ENCODE measurements at places on chromosomes 7 and 10.
A peak's percentile ranks its signal among the peaks of the same experiment; 100 is the strongest.

DNA sequence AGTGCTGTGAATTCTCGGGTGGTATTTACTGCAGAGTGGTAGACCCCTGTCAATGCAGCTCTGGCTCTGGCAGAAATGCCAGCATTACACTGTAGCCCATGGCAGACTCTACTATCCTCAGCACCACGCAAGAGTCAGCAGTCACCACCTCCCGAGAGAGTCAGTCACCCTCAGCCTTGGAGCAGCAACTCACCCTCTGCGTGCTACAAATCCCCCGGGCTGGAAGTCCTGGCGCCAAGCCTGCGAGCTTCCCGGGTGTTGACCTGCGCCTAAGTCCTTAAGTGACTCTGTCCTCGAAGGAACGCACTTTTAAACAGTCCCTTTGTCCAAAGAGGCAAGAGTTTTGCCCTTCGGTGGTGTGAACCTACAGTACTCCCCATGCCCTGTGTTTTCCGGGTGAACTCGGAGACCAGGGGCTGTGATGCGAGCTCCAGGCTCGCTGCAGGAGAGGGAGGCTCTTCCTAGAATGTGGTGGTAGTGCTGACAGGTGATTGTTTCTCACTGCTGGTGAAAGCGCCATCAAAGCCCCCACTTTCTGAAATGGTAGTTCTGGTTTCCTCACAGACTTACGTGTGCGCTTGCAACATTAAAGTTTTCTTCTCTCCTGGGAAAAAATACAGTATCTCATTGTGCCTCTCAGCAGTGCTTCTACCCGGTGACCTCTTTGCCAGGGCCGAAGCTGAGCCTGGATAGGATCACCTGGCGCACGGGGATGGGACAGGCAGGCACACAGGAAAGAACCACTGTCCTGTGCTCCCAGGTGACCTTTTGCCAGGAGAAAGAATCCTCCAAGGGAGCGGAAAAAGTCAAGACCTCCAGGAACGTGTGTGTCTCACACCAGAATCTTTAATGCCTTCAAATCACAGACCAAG is 33.1 kb upstream of the MBL2 start:
- DNase-seq = no peak

DNA sequence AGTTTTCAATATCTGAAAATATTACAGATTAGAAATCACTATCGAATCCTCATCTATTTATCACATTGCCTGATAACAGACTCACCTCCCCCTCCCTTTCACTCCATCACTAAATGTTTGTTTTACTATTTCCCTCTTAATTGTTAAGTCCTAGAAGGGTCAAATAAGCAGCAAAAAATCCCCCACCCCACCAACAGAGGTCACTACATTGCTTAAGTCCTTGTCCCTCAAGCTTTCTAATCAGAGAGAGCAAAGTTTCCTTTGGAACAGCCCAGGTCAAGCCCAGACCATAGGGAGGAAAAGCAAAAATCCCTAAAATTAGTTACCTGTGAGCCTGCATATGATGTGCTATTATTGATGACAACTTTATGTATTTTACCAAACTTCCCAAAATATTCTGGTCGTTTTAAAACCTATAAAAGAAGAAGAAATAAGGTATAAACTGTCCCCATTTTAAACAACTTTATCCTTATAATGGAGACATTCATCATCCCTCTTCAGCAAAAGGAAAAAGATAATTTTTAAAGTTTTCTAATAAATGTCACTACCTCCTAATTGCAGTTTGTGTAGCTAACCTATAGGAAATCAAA is 95.0 kb downstream of the CNOT4 start:
- DNase-seq = no peak

DNA sequence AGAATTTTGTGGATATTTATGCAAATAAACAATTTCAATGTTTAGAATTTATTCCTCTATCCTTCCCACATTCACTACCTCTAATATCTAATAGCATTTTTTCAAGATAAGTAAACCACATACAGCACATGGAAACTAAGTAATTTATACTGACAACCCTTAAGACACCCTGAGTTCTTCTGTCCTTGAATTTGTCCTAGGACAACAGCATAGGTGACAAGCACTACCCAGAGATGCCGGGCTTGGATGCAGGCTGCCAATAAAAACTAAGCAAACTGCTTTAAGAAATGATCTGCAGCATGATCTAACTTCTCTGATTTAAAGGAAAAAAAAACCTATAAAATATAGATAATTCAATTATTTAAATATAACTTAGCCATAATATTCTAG is 22.7 kb downstream of the NT5C3A start:
- DNase-seq = no peak

DNA sequence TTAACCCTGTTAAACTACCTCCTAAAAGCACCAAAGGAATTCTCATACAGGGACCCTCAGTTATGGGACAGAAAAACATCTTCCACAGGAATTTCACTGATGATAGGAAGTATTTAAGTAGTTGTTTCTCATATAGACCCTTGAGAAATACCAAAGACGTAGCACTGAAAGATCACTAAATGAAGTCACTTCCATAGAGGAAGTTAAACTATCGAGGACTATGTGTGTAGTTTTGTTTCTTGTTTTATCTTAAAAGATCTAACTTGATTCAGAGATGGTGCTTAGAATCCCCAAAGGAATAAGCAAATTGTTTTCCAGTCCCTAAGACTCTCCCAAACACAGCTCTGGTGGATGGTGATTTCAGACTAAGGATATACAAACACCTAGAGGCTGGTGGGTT is 94.8 kb upstream of the AFAP1L2 start:
- DNase-seq = no peak

- DNase-seq = no peak
Observed at GRCh38 chr10:129530581-129530980, 63.5 kb downstream of the MGMT start.

- no peak for DNase-seq
Observed at GRCh38 chr7:108231221-108231620, 101.1 kb upstream of the LAMB4 start.

GRCh38 chr10:2920637-2921036 is 146.7 kb upstream of the PFKP start:
- DNase-seq = no peak

GRCh38 chr7:127119517-127119916 is 133.2 kb downstream of the GRM8 start:
- no peak for DNase-seq

DNA sequence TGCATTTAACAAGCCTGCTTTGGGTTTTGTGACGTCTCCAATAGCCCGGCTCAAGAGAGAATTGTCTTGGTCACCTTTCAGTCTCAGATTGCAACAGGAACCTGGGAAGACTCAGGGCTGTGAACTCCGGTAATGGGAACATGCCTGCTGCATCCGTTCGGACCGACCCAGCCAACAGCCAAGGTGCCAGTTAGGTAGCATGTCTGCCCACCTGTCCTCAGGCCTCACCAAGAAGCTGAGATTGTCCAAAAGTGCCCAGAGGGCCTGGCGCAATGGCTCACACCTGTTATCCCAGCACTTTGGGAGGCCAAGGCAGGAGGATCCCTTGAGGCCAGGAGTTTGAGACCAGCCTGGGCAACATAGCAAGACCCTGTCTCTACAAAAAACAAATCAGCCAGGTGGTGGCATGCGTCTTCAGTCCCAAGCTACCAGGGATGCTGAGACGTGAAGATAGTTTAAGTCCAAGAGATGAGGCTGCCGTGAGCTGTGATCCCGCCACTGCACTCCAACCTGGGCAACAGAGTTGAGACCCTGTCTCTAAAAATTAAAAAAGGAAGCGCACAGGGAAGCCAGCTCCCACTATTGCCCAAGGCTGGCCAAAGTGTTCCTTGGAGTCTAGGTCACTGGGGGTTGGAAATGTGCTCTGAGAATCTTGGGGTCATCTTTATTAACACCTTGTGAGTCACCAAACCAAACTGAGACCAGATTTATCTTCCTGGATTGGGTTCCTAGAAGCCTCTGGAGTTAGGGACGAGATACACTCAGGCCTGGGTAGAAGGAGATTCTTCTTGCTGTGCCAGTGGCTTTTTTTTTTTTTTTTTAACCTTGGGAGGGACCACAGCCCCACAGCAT is 26.9 kb downstream of the BAG3 start:
- no peak for DNase-seq

DNA sequence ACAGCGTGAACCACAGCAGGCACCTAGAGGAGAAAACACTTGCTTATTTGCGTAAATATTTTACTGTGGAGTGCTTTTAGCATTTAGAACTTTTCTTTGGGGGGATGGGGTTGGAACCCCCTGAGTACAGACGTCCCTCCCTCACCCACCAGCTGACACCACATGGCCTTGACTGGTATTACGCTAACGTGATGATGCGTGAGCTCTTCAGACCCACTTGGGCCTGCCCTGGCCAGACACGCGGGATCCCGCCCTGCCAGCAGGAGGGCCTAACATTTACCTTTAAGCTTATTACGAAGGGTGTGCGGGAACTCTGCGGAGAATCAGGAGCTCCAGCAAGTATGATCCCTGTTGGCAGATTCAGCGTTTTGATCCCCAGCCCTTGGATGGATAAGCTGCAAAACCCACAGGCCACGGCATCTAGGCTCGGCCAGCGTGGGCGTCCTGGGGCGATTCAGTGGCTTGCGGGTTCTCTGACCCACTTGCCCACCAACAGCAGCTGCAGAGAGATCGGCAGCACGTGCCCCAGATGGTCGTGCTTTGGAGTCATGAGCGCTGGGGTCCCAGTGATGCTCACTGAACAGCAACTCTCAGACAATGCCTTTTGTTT is 545.5 kb upstream of the FOXK1 start:
- DNase-seq = no peak

- DNase-seq = peak; percentile 27
Observed at GRCh38 chr7:55280031-55280454, 85.1 kb upstream of the LANCL2 start.

GRCh38 chr7:17030559-17030958 is 148.8 kb upstream of the AGR3 start:
- DNase-seq = no peak

DNA sequence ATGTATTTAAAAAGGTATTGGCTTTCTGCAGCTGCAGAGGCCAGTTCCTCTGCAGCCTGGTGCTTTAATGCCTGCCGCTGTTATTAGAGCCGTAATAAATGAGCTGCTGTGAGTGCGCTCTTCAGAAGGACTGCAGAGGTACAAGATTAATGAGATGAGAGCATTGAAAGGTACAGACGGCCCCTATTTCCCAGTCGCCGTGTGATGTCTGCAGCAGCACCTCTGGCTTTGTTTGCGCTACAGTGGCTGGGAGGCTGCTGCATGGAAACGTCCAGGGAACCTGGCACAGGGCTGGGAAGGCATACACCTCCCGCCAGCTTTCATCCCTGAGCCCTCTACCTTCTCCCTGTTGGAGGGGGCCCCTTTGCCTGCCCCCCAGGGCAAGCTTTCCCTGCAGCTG is 383.8 kb upstream of the ZMIZ1 start:
- no peak for DNase-seq

- DNase-seq = no peak
Observed at GRCh38 chr7:155864271-155864985, 52.2 kb upstream of the SHH start.

DNA sequence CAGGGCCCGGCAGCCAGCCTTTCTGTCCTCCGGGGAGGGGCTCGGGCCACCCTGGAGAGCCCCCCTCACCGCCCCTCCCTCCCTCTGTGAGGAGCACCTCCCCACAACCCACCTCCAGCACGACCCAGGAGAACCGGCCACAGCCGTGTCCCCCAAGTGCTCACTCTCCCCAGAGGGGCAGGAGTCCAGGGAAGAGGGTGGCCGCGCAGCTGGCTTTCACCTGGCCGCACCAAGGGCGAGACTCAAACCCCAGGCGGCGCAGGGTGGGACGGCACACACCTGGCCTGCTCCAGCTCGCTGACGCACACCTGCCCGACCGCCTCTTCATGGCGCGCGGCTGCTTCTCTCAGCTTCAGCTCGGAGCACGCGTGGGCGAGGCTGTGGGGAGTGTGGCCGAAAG is 73.4 kb downstream of the CFAP46 start:
- DNase-seq = no peak

GRCh38 chr7:111439977-111440376 is 122.3 kb downstream of the IMMP2L start:
- DNase-seq = no peak

- no peak for DNase-seq
Observed at GRCh38 chr7:80624763-80625162, 13.7 kb upstream of the CD36 start.

- DNase-seq = no peak
Observed at GRCh38 chr10:94344522-94345122, 18.1 kb downstream of the NOC3L start.

GRCh38 chr10:9911488-9911887 is 1106.2 kb upstream of the CELF2 start:
- no peak for DNase-seq

GRCh38 chr10:12481924-12482323 is 132.6 kb downstream of the CAMK1D start:
- no peak for DNase-seq

GRCh38 chr7:47807756-47808155 is 140.5 kb downstream of the PKD1L1 start:
- no peak for DNase-seq

GRCh38 chr7:1263391-1263951 is 30.8 kb downstream of the UNCX start:
- no peak for DNase-seq

GRCh38 chr7:79855172-79855571 is 279.5 kb upstream of the GNAI1 start:
- no peak for DNase-seq

GRCh38 chr7:31078363-31078990 is 26.4 kb downstream of the ADCYAP1R1 start:
- no peak for DNase-seq

- peak; percentile 25 for DNase-seq
Observed at GRCh38 chr7:24821045-24821753, 63.9 kb upstream of the GSDME start.

- DNase-seq = no peak
Observed at GRCh38 chr7:152176797-152177196, 151.3 kb downstream of the GALNT11 start.

DNA sequence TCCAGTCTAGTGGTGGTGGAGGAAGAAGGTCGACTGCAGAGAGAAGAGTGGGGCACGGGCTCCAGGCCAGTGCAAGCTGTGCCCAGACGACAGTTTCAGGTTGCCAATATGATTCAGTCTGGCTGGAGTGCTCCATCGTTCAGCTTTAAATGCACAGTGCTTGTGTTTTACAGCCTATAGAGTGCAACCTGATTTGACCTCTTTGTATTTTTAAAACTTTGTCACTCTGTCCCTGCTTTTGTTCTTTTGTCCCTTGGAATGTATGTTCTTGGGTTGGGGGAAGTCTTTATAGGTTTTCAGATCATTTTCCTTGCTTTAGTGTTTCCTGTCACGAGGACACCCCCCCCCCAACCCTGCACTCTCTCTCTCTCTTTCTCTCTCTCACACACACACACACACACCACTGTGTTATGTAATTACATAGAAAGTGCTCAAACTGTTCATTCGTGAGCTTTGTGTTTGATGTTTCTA is 198.0 kb downstream of the CAMK1D start:
- no peak for DNase-seq

GRCh38 chr10:3925184-3925583 is 140.2 kb upstream of the KLF6 start:
- DNase-seq = no peak

DNA sequence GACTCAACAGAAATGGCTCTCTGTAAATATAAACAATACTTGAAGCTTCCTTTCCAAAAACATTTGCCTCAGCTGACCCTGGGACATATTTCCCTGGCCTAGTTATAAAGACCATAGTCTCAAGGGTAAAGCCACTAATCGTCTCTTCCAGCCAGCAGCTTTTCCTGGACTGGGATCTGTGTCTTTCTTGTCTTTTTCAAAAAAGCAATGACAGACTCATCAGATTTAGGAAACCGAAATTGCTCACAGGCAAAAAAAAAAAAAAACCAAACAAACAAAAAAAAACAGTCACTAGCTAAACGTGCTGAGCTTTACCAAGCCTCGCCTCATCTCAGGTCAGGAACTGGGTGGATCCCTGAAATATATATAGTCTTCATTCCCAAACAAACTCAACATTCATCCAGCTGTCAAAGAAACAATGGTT is 23.5 kb downstream of the STN1 start:
- no peak for DNase-seq
